GM10248 (cell line): ENCODE measurements at places on chromosomes 4 and X.

DNA sequence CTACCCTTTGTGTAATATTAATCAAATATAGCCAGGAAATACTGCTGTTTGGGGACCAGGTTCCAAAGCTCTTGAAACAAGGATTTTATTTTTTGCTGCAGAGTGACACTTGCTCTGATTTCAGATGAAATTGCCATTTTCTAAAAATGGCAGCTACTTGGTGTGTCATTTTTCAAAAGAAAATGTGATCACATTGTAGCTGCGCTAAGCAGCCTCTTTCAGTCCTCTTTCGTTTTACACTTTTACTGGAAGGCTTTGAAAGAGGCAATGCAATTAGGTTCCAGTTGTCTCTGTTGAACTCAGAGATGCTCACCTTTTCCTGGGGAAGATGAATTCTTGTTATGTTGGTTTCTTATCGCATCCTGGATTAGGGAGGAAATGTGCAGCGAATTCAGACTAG is 85.1 kb downstream of the CT47B1 start:
- DNase-seq: no peak

GRCh38 chr4:142278171-142278570 is 567.9 kb downstream of the INPP4B start:
- DNase-seq: no peak

DNA sequence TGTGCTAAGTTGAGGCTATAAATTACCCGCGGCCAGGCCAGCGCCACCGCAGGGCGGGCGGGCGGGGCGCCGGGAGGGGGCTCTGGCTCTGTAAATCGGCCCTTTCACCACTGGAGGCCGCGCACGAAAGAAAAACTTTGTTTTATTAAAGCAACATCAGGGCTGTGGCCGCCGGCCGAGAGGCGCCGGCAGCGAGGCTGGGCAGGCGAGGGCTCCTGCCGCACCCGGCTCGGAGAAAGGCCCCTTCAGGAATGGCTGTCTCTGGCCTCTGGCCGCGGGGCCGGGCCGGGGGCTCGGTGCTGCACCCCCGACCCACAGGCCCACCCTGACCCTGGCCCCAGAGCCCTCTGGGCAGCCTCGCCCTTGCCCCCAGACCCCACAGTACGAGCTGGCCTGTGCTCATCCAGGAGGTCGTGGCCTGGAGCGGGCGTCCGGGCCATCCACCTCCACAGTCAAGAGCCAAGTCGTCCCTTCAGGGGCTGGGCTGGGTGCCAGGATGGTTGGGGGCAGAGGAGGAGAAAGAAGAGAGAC is 29.5 kb upstream of the FGFR3 start:
- no peak for DNase-seq

DNA sequence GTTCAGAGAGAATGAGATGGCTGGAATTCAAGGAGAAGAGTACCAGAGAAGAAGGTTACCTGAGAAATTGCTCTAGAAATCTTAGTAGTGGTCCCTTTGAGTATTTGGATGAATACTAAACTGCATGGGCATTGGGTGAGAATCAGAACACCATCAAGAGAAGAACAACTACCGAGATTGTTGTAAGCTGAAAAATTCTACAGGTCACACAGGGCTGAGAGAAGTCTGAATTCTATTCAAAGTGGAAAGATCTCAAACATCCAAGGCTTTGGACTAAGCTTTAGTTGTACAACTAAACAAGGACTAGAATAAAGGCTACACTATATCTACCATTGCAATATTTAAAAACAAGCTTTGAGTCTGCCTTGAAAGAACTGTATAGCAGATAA is 40.8 kb downstream of the LRBA start:
- DNase-seq: no peak

DNA sequence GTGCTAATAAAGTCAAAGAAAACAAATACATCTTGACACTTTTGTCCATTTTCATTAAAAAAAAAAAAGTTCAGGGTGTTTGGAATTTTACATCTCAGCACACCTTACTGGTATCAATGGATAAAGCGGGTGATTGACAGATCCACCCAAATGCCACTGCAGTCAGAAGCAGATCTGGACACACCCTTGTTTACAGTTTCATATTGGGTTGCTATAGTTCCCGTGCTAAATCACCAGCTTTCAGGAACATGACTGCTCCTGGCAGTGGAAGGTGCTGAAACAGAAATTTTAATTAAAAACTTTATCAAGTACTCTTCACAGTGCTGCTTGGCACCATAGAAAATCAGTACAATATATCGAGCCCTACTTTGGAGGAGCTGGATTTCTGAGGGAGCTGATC is 116.3 kb downstream of the STOX2 start:
- DNase-seq: no peak
